ENCODE measurements at places on chromosomes 1 and 21.

GRCh38 chr1:63327417-63328054 lies 5.2 kb downstream of the FOXD3 start:
- DNase-seq, result no peak

GRCh38 chr1:53062708-53063591 lies 937 bp downstream of the PODN start:
- DNase-seq, result no peak

DNA sequence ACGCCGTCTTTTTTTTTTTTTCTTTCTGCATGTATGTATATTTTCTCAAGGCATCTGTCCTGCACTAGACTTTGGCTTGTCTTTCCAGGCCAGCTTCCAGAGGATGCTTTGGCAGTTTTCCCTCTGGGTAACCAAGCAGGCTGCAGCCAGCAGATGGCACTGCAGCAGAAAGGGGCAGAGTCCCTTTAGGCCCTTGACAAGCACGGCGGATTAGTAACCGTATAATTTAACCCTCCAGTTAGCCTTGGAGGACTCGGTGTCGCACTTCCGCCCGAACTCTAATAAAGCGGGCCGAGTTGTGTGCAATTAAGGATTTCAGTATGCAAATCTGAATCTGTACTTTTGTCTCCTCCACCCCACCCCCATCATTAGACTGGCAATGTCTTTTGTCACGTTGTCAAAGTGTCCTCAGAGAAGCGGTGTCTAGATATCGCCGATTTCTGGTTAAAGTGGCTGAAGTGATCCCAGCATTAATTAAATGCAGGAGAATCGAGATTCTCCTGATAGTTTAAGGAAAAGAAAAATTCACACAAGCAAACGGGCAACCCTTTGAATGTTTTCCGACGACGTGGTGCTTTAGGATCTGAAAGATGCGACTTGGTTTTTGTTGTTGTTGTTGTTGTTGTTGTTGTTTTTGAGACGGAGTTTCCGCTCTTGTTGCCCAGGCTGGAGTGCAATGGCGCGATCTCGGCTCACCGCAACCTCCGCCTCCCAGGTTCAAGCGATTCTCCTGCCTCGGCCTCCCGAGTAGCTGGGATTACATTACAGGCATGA lies 1.1 kb upstream of the TMEM167B start:
- DNase-seq, result peak; percentile 38

GRCh38 chr1:187551061-187551460 lies 722.3 kb downstream of the PLA2G4A start:
- no peak for DNase-seq

DNA sequence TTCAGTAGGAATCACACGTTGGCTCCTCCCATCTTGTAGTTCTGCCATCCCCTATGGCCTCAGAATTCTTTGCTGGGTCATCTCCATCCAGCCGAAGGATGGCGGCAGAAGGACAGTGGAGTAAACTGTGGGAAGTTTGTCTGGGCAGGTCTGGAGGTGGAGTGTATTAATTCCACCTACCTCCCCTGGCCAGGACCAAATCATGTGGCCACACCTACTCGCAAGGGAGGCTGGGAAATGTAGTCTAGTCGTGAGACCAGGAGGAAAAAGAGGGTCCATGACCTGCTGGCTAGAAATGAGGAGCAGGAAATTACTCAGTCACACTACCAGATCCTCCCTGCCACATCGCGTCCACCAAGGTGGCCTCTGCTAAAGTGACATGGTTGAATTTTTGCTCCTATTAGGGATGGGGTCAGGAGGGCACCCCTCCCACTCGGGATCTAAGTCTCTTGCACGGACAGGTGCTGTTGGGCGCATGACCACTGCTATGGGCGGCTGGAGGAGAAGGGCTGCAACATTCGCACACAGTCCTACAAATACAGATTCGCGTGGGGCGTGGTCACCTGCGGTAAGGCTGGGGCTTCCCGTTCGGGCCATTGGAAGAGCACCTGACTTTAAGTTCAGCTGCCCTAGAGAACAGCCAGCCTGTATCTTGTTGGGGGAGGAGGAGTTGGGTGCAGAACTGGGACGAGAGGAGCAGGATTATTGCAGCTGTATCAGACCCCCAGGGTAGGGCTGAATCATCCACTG lies 19.5 kb downstream of the PLA2G5 start:
- no peak for DNase-seq

DNA sequence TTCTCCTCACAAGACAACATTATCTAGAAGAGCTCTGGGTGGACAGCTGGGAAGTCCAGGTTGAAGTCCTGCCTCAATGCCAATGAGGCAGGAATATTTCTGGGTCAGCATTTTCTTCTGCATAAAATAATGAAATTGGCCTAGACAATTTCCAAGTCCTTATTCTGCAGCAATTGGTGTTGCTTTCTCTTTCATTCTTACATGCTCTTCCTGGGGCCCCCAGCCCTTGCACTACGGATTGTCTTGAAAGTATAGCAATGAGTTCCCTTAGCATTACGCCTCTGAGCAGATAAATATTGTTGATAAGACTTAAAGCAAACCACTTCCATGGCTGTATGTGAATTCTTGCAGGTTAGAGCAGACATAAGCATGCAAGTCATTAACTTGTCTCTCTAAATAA lies 188.5 kb downstream of the TGFBR3 start:
- no peak for DNase-seq
